Pulmonary artery endothelial cell (primary cell): ENCODE measurements at places on chromosomes 6 and 20. TPM values are rescaled to one million over a fixed set of nuclear protein-coding genes. Genes with fewer than 3 reads are reported as not detected.

The HMGN4 gene
- 53.0 and 75.1 TPM in 2 replicates for total RNA-seq

The TPBG gene
- total RNA-seq = 9.0 and 11.4 TPM in 2 replicates

The SLC17A3 gene
- not detected in 2 replicates for total RNA-seq

GRCh38 chr6:161436106-161436876, 162.4 kb upstream of the AGPAT4 start:
- no peak for DNase-seq

GRCh38 chr20:46857061-46857831, 37.4 kb upstream of the EYA2 start:
- DNase-seq = no peak

DNA sequence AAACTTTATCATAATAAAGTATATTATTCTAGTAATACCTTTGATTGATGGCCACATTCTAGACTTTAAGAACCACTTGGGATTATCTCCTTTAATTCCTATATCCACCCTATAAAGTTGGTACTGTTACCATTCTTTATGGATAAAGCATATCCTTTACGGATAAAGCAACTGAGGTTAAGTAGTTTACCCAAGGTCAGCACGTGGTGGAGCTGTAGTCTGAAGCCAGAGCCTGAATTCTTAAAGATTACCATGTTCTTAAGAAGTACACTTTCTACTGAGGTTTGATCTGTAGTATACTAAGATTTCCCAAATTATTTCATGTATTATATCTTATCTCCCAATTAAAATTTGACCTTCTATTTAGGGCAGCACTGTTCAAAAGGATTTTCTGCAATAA, 3.0 kb upstream of the NCOA7 start:
- no peak for DNase-seq
